Umbilical cord (tissue), 2 donors: ENCODE measurements at places on chromosomes 6 and 20. TPM values are rescaled to one million over a fixed set of nuclear protein-coding genes. Genes with fewer than 3 reads are reported as not detected.

DNA sequence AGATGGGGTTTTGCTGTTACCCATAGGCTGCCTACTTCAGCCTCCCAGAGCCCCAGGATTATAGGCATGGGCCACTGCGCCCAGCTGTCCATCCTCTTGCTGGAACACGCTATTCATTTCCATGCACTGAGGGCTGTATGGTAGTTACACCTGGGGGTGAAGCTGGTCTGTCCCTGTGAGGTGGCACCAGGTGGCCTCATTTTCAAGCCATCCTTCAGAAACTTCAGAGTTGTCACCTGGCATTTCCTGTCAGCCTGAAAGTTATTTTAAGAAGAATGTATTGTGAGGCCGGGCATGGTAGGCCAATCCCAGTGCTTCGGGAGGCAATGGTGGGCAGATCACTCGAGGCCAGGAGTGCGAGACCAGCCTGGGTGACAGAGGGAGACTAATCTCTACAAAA, 147.6 kb downstream of the DTNBP1 start:
- no peak for DNase-seq

Gene PARD6B
- total RNA-seq: 8.4 TPM

- DNase-seq: no peak
Measured at GRCh38 chr20:8414586-8415274, 282.7 kb downstream of the PLCB1 start.

Gene HCRTR2
- total RNA-seq: 1.4 TPM

Gene DSP
- 74.9 TPM for total RNA-seq

Gene C20orf144
- not detected for total RNA-seq

DNA sequence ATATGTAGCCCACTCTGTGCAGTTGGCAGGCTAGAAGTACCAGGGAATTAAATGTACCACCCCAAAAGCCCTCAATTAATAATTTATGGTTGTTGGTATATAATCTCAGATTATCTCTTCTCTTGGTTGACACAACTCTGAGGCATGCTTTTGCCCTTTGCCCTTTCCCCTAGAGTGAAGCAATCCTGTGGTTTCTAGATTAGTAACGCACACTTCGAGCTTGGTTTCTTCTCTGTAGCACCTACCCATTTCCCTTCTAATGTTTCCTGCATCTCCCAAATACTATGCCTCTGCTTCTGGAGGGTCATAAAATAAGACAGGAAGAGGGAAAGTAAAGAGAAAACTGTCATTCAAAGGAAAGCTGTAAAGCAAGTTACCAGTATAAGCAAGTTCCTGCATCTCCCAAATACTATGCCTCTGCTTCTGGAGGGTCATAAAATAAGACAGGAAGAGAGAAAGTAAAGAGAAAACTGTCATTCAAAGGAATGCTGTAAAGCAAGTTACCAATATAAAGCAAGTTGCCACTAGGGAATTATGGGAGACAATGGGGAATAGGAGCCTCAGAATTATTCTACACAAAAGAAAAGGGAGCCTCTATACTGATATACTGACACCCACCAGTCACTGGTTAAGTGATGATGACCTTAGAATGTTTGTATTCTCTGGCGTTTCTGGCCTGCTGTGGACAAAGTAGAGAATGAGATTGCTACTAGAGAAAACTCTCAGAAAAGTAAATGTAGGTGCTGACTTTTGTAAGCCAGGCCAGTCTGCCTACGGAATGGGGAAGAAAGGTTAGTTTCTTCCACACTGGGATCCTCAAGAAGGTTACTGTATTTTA, 862.6 kb upstream of the MAN1A1 start:
- peak; percentile 21 for DNase-seq

DNA sequence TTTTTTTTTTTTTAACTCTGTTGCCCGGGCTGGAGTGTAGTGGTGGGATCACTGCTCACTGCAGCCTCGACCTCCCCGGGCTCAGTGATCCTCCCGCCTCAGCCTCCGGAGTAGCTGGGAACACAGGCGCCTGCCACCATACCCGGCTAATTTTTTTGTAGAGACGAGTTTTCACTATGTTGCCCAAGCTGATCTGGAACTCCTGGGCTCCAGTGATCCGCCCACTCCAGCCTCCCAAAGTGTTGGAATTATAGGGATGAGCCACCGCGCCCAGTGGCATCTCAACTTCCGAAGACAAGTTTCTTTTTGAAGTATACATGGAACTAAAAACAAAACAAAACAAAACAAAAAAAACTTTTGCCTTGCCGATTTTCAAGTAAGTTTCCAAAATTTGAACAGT, 66.6 kb upstream of the ZNF184 start:
- no peak for DNase-seq

- DNase-seq: no peak
Measured at GRCh38 chr20:20712004-20712473, 405 bp downstream of the RALGAPA2 start.

DNA sequence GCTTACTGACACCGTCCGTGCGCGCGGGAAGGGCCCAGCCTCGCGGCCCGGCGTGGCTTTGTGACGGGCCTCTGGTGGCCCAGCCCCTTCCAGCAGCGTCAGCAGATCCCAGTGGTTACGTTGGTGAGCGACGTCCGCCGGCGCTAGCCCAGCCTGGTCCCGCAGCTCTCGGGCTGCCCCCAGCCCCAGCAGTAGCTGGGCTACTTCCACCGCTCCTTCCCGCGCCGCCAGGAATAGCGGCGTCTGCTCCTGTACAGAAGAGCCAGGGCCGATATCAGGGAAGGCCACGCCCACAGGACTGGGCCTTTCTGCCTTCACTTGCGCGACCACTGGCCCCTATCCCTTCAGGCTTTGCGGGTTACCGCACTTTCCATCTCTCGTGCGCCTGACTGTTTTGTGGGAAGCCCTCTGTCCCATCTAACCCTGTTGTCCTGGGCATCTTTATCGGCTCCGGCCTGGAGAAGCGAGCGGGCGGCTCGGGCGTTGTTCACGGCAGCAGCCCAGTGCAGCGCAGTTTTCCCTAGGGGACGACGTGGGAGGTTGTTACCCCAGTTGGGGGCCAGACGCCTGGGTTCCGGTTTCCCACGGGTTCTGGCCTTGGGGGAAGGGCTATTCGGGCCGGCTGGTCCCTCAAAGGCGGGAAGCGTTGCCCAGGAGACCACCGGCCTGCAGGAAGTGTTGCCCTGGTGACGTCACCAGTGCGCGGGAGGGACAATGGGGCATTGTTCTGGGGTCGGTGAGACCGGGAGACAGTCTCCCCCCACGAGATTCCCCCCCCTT, 3.6 kb upstream of the GPSM3 start:
- peak; percentile 92 for DNase-seq

Gene C6orf163
- 4.3 TPM for total RNA-seq

DNA sequence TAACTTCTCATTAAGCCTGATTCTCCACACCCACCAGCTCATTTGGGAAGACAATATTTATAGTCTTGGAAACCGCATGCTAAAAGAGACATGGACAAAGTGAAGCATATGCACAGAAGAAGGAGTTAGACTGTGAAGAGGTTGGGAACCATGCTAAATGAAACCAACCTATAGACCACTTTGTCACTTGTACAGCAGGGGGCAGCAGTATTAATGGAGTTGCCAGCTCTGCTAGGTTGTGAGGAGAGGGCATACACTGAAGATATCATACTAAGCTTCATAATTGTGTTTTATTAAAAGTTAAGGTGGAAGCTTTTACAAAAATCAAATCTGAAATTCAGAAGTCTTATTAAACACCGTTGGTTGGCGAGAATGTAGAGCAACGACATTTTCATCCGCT, 38.3 kb upstream of the HMGCLL1 start:
- DNase-seq: peak; percentile 2

Gene MYH7B
- total RNA-seq: not detected

Gene ZBTB46
- total RNA-seq: 1.7 TPM

Gene B3GALT4
- 7.7 TPM for total RNA-seq

DNA sequence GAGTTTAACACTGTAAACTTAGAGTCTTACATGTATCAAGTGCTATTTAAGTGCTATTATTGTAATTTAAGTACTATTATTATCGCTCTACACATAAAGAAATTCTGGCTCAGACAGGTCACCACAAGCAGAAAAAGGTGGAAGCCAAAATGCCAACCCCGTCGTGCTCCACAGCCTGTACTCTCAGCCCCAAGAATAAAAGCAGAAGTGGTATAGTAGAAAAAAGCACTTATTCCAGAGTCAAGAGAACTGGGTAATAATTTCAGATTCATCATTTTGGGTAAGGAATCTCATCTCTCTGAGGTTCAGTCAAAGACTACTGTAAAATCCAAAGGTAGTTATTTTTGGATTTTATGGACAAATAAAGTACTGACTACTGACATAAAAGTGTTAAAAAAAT, 943 bp downstream of the ZUP1 start:
- DNase-seq: no peak

GRCh38 chr20:3925113-3925695, 36.0 kb downstream of the PANK2 start:
- no peak for DNase-seq

Gene ANKS1A
- 9.9 TPM for total RNA-seq

GRCh38 chr6:161407115-161407514, 133.3 kb upstream of the AGPAT4 start:
- no peak for DNase-seq

Gene ATP9A
- 19.3 TPM for total RNA-seq

DNA sequence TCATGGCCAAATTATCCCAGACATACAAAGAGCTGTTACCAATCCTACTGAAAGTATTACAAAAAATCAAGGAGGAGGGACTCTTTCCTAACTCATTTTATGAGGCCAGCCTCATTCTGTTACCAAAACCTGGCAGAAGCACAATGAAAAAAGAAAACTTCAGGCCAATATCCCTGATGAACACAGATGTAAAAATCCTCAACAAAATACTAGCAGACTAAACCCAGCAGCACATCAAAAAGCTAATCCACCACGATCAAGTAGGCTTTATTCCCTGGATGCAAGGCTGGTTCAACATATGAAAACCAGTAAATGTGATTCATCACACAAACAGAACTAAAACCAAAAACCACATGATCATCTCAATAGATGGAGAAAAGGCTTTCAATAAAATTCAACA, 109.2 kb downstream of the C6orf118 start:
- peak; percentile 93 for DNase-seq

DNA sequence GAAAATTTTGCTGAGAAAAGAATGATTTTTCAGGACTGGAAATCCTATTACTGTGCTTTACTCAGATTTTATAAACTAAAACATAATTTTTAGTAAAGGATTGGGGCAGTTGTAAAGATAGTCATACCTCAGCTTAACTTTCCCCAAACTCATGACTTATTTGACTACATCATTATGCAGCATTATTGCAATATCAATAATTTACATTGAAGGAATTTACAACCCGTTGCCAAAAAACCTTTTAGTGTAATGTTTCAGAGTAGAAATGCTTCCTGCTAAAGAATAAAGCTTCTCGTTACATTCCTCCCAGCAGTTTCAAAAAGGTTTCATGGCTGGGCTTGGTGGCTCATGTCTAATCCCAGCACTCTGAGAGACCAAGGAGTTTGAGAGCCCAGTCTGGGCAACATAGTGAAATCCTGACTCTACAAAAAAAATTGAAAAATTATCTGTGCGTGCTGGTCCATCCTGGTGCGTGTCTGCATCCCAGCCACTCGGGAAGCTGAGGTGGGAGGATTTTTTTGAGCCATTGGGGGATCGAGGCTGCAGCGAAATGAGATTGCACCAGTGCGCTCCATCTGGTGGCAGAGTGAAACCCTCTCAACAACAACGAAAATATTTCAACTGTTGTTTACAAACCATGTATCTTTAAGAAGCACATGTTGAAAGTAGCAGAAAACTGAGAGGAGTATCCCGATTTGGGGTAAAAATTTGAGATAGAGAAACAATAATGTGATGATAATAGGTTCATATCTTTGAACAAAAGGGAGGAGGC, 4.4 kb downstream of the AMD1 start:
- DNase-seq: peak; percentile 34

DNA sequence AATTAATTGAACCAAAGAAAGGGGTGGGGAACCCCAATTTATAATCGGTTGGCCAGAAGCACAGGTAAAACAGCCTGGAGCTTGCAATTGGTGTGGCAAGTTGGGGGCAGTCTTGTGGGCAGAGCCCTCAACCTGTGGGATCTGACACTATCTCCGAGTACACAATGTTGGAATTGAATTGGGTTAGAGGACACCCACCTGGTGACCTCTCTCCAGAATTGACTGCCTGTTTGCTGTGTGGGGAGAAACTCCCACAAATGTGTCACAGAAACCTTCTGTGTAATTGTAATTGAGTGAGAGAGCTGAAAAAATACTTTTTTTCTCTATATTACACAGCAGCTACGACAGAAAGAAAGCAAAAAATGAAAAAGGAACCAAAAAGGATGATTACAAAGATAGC, 53.0 kb upstream of the FAM83C start:
- no peak for DNase-seq

DNA sequence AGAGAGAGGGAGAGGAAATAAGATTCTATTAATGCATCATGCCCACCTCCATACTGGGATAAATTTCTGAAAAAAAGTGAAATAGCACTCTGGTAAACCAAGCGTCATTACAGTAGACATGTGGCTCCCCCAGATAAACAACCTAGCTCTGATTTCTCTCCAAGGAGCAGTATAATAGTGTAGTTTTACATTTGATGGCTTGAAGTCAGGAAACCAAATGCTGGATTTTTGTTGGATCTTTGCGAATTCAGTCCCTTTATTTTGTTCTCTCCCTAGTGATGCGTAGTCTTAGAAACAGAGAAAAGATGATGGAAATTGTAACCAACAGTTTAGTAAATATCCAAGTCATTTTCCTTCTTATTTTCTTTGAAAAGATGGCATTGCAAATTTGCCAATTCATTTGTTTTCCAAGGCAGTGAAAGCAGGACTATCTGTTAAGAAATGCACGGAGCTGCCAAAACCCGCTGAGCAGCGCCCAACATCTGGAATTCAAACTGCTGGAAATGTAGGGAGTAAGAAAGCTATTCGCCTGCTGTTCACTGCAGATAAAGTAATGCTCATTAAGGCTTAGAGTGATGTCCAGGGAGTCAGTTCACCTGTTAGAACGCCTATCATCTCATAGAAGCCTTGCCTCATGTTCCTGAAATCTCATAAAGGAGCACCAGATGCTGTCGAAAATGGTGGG, 85.7 kb upstream of the DOK5 start:
- no peak for DNase-seq

Gene KHDRBS2
- 2.4 TPM for total RNA-seq

DNA sequence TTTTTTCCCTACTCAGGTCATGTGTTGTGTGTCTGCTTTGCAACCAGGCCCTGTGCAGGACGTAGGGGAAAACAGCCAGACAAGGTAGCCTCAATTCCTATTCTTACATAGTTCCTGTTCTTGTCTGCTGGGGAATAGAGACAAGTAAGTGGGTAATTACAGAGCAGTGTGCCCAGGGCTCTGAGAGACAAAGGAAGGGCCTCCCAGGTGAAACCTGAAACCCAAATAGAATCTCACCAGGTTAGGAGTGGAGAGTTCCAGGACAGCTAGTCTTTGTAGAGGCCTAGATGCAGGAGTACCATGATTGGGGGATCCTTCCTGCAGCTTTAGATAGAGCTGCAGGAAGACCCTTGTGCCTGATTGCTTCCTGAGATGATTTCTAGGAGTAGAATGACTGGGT, 48.4 kb downstream of the DHX35 start:
- no peak for DNase-seq
